Suprapubic skin (tissue), 4 donors: ENCODE measurements at places on chromosomes 5 and 9.
A peak's percentile ranks its signal among the peaks of the same experiment; 100 is the strongest.

DNA sequence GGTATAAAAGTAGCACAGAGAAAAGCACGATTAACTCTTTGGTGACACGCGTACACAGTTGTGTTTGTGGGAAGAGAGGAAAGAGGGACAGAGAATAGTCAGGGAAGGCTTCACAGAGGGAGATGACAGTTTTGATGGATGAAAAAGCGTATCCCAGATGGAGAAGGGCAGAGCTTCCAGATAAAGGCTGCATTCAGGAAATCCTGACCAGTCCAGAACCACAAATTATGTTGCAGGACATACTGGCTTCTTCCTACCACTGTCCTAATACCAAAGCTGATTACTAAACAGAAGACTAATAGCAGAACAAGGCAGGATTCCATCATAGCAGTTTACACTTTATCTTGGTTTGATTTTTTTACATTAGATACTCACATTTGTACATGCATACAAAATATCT lies 34.5 kb downstream of the SLC31A2 start:
- no peak for DNase-seq

GRCh38 chr5:59786334-59786805 lies 107.2 kb downstream of the PDE4D start:
- no peak for DNase-seq

GRCh38 chr9:98985596-98985995 lies 41.9 kb downstream of the COL15A1 start:
- DNase-seq = no peak

DNA sequence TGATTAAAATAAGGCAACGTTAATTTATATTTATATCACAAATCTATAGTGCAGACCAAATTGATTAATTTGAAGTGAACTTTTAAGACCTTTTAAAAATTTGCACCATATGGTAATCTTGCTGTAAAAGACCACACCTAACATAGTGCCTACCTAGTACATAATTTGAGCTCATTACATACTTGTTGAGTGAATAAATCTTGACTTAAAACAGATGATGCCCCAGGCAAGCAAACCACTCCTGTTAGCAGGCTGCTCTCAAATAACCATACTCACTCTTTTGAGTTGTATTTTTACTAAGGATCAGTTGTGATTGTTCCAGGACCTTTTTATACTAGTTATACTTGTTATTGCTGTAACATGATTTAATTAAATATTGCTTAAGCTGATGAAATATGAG lies 27.2 kb downstream of the CMYA5 start:
- no peak for DNase-seq

- DNase-seq = no peak
Measured at GRCh38 chr5:14503017-14503680, 78.4 kb upstream of the OTULINL start.

- peak; percentile 61 for DNase-seq
Measured at GRCh38 chr5:140363631-140364471, 3.9 kb downstream of the SLC4A9 start.

- DNase-seq = no peak
Measured at GRCh38 chr5:170355601-170356098, 33.5 kb downstream of the KCNMB1 start.

DNA sequence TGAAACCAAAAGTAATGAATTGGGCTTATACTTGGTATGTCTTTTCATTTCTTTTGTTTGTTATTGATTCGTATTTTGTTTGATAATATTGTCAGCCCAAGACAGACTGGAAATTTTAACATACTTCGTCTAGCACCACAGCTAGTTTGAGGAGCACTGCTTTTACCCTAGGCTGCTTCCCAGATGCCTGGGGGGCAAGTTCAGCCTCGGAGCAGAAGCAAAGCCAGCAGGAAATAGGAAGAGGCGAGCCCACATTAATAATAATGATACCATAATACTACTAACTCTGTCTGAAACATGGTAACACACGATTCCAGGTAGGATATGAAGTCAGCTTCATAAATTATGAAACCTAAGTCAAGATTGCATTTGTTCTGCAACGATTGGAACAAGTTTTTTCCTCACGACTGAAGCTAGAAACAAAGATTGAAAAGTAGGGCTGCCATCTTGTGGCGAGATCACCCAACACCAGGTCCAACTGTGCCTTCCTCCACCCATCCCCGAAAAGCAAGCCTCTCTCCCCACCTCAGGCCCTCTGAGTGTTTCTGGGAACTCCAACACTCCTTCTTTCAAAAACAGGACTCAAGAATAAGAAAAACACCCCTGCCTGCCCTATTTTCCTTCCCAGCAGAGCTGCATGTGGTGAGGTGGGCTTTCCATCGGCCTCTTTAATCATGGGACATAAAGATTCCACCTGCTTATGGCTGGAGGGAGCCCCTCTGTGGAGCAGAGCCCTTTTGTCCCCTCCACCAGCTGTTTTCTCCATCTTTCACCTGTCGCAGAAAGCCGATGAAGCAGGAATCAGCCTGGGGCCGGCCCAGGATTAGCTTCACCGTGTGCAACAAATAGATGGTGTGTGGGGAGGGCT lies 236.4 kb downstream of the CAAP1 start:
- no peak for DNase-seq

GRCh38 chr9:73869264-73869663 lies 627.9 kb upstream of the RORB start:
- no peak for DNase-seq

DNA sequence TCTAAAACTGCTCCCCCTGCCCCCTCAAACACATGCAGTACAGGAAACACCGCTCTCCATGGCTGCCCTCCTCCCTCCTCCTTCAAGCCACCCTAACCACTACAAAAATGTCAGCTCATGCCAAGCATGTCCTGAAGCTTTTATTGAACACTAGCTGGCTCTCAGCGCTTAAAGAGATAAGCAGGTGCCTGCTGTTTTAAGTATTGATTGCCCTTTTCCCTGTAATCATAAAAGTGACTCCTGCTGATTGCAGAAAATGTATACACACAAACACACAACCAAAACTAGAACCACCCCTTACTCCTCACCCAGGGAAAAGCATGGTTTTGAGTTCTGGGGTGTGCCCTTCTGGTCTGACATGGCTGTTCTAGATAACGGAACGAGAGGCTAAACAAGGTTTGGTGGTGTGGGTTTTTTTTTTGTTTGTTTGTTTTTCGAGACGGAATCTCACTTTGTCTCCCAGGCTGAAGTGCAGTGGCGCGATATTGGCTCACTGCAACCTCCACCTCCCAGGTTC lies 3.7 kb upstream of the UCK1 start:
- no peak for DNase-seq

DNA sequence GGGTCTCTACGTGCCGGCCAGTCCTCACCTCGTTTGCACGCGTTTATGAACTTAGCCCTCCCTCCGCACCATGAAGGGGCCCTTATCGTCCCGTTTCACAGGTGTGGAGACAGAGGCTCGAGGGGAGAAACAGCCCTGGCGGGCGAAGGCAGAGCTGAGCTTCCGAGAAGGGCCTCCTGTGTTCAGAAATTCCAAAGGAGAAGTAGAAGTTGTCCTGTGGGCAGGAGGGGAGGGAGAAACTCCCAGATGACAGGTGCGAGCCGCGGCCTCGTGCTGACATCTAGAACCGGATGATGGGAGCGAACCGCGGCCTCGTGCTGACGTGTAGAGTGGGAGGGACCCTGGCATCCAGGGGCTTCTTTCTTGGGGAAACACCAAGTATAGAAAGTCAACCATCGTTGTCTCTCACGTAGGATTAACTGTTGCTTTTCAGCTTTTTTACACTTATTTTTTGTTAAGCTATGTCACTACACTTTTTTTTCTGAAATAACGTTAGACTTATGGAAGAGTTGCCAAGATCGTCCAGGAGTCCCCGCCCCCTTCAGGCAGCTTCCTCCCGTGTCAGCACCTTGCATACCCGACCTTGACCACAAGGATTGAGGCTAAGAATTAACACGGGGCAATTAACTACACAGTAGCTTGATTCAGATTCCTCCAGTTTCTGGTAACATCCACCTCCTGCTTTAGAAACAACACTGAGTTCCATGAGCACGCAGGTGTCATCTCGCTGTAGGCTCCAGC lies 42.8 kb upstream of the NKD2 start:
- DNase-seq = no peak

DNA sequence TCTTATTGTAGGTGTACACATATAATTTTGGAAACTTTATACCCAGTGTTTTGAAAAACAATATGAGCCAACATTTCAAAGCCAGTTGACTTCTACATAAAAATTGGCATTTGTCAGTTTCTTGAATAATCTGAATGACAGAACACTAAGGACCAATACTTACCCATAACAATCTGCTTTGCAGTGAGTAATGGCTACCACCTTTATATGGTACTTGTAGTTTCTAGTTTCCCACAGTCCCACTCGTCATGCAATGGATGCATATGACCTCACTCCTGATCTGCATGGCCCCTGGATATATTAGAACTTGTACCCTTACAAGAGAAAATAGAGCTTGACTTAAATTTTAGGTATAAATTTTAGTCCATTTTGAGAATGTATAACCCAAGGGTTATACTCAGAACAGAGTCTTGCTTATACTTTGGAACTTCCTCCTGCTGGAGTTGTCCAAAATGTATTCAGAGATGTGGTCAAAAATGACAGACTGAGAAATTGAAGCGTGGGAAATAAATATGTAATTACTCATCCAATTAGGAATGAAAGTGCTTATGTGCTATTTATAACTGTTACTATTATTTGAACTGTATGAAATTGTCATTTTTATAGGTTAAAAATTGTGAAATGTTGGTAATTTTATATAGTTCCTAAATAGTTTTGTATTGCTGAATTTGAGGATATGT lies 19.5 kb downstream of the XRCC4 start:
- DNase-seq = no peak

GRCh38 chr5:132098151-132098594 lies 24.6 kb downstream of the CSF2 start:
- DNase-seq = no peak

- DNase-seq = no peak
Measured at GRCh38 chr9:105055917-105056316, 128.0 kb upstream of the ABCA1 start.

DNA sequence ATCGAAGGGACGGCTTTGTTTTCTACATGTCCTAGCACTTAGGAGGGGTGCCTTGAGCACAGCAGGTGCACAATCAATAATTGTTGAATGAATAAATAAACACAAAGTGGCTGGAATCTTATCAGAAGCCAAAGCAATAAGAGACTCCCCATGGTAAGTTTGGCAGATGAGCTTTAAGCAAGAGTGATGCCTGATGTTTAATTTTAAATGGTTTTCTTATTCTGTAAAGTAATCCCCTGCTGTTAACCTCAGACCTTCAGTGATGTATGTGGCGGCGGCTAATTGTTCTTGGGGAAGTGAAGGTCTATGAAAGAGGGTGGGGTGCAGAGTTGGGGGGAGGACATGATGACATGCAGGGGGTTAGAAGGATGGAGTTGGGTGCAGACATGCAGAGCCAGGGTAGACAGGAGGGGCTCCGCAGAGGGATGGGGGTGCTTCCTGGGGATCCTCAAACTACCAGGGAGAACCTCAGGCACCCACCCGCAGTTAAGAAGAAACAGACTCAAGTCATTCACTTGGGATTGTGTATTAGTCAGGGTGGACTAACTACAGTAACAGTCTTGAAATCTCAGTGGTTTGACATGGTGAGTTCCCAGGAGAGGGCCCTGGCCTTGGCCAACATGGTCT lies 65.7 kb upstream of the SHB start:
- DNase-seq = no peak

GRCh38 chr5:89954916-89955315 lies 454.6 kb downstream of the CETN3 start:
- no peak for DNase-seq

- no peak for DNase-seq
Measured at GRCh38 chr5:139658501-139658927, 10.4 kb downstream of the CXXC5 start.

GRCh38 chr9:81380504-81381359 lies 308.6 kb downstream of the TLE1 start:
- DNase-seq = no peak

GRCh38 chr9:113548221-113549041 lies 84.9 kb downstream of the RGS3 start:
- DNase-seq = peak; percentile 74

GRCh38 chr5:144378681-144379080 lies 208.0 kb downstream of the KCTD16 start:
- DNase-seq = no peak
